RCC 7860 (cell line): ENCODE measurements at places on chromosomes 5 and 9.

DNA sequence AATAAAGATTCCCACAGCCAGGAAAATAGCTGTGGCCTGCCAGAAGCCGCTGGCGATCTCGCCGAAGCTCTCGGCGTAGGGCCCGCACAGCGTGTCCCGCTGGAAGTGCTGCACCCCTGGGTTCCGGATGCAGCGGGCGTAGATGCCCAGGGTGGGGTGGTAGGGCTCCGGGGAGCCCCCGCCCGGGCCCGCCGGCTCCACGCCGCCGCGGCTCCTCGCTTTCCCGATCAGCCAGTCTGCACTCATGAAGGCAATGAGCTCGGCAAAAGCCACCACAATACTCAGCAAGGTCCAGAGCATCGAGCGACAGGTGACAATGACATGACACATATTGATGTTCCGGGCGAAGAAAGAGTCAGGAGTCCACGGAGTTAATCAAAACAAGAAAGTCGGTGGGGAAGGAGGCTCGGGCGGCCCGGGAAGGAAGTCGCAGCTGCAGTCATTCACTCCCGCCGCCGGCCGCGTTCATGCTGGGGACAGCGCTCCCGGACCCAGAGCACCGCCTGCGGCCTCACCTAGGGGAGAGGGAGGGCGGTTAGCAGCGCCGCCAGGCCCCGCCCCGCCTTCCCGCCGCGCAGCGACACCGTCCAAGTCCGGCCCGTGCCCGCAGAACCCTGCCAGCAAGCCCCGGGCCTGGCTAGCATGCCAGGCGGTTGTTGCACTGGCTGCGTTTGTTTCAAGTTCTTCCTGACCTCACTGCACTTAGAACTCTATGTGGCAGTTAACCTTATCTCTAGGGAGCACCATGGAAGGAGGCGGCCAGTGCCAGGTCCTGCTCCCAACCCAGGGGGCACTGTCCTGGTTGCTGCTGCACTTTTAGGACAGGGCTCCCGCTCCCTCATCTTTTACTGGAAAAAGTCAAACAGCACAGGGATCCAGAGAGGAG lies 138.4 kb downstream of the LHFPL2 start:
- no peak for DNase-seq

DNA sequence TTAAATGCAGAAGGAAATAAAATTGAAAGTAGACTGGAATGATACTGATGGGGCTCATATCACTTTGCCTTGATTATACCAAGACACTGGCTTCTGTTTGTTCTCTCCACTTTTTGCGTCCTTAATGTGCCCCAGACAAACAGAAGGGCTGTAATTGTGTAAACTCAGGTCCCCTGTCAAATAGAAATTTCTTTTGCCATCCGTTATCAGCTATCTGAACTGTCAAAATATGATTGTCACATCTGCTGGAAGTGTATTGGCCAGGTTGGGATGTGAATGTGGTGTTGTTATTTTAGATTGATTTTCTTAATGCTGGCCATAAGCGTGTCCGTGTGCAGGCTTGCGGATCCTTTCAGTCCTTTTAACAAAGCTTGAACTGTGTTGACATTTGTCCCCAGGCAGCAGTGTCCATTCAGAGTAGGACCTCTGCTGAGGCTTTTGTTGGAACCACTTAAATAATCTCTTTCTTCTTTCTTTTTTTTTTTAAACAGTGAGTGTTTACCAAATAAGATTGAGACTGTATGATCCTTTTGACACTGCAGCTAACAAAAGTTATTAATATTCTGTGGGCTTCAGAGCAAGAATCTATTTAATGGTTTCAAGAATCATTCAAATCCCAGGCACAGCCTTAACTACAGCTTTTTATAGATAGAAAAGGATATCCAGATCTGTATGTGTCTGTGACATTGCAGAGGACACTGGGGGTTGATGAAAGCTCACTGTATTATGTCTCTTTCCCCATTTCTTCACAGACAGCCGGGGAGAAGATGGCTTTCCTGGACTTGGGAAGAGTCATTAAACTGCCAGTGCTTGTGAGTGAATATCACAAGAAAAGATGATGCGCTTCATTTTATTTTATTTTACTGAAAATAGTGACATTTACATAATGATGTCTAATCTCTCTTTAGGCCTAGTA lies 171.7 kb downstream of the ZNF608 start:
- no peak for DNase-seq

GRCh38 chr5:38265546-38266179 lies 7.3 kb downstream of the EGFLAM start:
- DNase-seq, result peak; percentile 29

GRCh38 chr9:104774132-104774531 lies 10.2 kb downstream of the NIPSNAP3B start:
- DNase-seq, result no peak

- no peak for DNase-seq
These were observed 225.7 kb downstream of the TLR4 start for GRCh38 chr9:117929868-117930267.
